Stromal cell of bone marrow (primary cell): ENCODE measurements at places on chromosomes 5 and 9.

DNA sequence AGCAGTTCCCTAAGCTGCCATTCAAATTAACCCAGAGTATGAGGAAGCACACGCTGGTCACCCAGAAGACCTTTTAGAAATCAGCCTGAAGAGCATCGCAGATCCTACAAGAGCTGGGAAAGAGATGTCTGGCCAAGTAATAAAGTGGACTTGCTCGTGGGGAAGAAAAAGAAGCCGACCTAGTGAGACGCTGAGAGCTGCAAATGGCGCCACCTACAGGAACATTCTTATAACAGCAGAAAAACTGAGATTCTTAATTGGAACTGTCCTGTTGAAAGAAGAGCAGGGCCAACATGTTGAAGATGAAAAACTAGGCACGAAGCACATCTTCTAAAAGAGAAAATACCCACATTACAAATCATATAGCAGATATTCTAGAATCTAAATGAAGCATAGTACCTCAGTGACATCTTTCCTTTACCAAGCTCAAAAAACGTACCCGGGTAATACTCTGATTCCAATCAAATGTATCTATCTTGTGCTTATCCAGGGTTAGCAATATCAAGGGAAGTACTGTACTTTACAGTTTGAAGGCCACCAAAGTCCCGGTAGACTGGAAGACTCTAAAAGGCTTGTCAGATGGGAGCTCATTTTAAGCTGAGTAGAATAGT lies 3.9 kb upstream of the GNAQ start:
- DNase-seq = peak; percentile 65

DNA sequence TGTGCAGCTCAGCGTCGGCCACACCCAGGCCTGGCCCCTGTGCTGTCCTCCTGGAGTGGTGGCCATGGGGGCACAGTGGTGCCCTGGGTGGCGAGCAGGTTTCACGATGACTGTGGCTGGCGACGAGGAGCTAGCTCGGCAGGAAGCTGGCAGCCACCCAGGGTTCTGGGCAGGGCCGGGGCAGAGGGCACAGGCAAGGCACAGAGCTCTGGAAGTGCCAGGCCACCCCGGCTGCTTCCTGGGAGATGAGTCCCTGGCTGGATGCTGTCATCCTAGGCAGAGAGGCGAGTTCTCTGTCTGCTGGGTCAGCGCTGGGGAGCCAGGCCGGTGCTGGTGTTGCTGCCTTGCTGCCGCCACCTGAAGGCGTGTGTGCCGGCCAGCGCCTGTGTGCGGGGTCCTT lies 51.7 kb downstream of the RXRA start:
- DNase-seq = no peak

GRCh38 chr5:169511708-169512107 lies 71.9 kb upstream of the SPDL1 start:
- DNase-seq = no peak

DNA sequence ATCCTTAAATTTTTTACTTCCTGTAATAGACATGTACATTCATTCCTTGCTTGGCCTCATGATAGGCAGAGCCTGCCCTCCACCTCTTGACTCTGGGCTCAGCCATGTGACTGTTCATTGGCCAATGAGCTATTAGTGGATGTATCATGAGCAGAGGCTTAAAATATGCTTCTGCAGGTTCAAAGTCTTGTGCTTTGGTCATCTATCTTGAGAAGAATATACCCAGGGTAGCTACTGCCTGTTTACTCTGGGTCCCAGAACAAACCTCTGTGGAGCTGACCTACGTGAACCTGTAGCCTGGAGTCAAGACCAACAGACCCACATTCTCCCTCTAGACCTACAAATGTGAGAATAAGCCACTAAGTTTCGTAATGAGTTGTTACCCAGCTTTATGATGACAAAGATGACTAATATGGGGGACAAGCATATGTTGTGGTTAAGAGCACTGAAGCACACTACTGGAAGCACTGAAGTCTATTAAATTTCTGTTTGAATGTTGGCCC lies 244.4 kb downstream of the MAST4 start:
- no peak for DNase-seq

DNA sequence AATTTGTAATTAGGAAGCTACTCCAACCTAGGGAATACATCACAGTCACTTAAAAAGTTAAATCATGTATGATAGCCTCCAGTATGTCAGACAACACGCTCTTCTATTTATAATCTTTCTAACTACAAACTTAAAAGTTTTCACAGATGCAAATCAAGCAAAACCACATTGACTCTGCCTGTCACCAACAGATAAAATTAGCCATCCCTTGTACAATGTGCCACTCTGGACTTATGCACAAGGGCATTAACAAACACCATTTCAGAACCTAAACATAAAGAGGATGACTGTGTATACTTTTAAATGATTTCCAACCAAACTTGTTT lies 14.7 kb downstream of the ERP44 start:
- no peak for DNase-seq

DNA sequence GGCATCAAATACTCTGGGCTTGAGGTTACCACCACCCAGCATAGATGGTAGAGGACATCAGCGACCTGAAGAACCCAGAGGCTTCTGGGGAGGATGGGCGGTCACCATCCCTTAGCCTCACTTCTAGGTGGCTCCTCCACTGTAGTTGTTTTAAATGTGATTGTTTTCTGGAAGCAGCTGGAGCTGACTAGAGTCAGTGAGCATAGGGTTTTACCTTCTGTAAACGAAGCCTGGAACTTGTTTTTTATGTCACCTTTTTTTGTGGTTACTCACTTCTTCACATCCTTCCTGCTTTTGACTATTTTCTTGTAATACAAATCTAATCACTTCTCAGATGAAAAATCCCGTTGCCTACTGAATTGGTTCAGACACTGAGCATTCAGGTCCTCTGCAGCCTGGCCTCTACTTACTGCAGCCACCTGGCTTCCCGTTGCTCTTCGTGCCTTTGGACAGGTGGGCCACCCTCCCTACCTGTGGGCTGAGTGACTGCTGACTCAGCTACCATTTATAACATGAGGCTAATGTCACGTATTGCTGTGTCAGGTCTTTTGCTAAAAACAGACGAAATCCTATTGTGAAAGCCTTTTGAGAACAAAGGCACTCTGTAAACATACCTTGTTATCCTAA lies 167.8 kb downstream of the MAN2A1 start:
- no peak for DNase-seq

GRCh38 chr9:72755836-72756235 lies 197.0 kb downstream of the ALDH1A1 start:
- DNase-seq = no peak

GRCh38 chr5:173453167-173453566 lies 125.0 kb upstream of the STC2 start:
- no peak for DNase-seq

DNA sequence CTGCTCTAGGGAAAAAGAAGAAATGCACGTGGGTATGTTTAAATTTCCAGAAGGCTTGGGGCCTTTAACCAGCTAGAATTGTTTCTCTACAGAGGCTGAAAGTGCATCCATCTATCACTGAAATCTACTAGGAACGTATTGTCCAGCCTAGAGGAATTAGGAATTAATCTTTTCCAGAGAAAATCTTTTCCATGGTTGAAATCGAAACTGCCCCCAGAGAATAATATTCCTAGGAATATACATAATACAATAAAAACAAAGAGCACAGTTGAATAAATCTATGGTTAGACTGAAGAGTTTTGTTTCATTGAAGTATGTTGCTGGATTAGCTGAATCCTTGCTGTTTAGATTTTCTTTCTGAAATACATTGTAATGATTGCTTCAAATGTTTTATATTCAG lies 378.5 kb downstream of the PLK2 start:
- DNase-seq = no peak
